ENCODE measurements at places on chromosomes 3 and 15.

- peak; percentile 19 for DNase-seq
These were observed 48.7 kb downstream of the NMNAT3 start for GRCh38 chr3:139629033-139629432.

- no peak for DNase-seq
These were observed 25.4 kb upstream of the SLC41A3 start for GRCh38 chr3:126109146-126109879.

DNA sequence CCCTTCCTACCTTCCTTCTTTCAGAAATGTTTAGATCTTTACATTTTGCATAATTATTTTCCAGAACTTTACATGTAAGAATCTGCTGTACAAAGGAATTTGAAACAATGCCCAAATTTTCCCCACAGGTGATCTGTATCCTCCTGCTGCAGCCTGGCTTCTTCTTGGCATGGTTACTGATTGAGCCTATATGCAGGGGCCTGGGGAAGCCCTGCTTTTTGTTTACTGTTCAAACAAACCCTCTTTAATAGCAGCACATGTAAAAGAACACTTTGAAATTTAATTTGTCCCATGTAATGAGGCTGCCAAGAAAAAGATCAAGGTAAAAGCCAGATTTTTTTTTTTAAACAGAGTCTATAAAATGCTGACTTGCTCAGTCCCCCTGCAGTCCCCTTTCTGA lies 432.2 kb downstream of the TUSC7 start:
- DNase-seq, result no peak

DNA sequence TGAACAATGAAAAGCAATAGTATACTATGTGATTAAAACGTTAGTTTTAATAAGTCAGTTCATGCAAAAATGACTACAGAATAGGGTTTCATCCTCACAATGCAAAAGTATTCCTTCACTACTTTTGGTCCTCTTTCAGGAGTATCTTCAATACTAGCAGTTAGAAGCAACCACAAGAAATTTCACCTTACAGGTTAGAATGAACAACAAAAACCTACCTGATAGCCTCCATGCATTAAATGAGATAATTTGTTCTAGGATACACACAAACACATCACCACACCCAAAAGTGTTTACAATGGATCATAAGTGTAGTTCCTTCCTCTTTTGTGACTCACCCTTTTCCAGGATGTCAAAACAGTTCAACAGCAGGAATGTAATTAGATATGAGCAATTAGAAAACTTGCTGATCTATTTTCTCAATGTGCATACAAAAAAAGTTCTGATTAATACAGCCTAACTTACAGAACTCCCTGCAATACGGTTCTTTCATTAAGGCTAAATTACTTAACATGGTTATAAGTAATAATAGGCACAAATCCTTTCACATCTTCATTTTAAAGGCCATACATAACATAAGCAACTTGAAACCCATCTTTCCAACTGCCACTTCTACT lies 21.6 kb downstream of the UACA start:
- DNase-seq, result no peak

GRCh38 chr3:111314181-111314873 lies 227.7 kb upstream of the CD96 start:
- no peak for DNase-seq

DNA sequence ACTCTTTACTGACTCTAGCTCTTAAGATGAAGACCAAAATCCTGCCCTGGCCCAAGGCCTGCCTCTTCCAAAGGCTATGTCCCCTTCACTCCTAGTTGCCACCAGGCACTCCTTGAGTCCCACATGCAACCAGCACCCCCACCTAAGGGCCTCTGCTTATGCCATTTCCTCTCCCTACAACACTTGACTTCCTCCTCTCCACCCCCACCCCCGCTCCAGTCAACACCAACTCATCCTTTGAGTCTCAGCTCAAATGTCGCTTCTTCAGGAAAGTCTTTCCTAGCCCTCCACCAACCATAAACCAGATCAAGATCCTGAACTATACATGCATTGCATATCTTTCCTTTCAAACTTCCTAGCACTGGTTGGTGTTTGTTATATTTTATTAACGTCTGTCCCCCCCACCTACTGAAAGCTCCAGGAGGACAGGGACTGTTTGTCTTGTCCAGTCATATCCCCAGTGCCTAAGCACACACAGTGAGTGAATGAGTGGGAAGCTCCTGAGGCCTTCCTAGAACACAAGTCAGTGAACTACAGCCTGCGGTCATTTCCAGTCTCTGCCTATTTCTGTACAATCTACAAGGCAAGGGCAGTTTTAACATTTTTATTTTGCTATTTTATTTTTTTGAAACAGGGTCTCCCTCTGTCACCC lies 7.3 kb downstream of the TBC1D2B start:
- no peak for DNase-seq

- DNase-seq, result no peak
These were observed 19.2 kb downstream of the ABTB1 start for GRCh38 chr3:127691974-127692373.

GRCh38 chr15:68385240-68385561 lies 46.8 kb downstream of the ITGA11 start:
- no peak for DNase-seq

DNA sequence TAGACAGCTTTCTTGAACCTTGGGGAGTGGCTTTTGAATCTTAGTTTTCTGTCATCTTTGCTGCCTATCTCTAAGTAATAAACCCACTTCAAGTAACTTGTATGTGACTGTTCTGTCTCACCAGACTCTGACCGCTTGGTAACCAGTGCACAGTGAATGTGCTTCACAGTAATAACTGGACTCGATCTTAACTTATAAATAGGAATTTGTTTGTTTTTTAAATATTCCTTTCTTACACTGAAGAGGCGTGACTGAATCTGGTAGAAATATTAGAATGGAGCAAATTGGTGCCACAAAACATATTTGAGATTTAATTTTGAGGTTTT lies 318.0 kb downstream of the GBE1 start:
- no peak for DNase-seq

- DNase-seq, result no peak
These were observed 67.8 kb downstream of the RGMA start for GRCh38 chr15:93020976-93021772.

DNA sequence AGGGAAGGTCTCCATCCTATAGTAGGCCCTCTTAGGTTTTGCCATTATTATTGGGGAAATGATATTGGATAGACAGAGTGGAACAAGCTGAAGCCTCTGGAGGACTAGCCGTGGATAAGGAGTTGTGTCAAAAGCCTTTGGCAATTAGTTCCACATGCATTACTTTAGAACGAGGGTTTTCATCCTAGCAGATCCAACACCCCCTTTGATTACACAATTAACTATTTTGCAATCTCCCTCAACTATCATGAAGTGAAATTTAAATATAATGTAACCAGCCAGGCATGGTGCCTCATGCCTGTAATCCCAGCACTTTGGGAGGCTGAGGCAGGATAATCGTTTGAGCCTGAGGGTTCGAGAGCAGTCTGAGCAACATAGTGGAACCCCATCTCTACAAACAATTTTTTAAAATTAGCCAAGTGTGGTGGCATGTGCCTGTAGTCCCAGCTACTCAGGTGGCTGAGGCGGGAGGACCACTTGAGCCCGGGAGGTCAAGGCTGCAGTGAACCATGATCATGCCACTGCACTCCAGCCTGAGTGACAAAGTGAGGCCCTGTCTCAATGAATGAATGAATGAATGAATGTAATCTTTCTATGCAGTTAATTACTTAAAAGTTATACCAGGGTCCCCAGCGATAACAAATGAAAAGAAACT lies 56.8 kb downstream of the PXYLP1 start:
- no peak for DNase-seq

GRCh38 chr3:126351086-126351770 lies 6.0 kb downstream of the KLF15 start:
- DNase-seq, result no peak

DNA sequence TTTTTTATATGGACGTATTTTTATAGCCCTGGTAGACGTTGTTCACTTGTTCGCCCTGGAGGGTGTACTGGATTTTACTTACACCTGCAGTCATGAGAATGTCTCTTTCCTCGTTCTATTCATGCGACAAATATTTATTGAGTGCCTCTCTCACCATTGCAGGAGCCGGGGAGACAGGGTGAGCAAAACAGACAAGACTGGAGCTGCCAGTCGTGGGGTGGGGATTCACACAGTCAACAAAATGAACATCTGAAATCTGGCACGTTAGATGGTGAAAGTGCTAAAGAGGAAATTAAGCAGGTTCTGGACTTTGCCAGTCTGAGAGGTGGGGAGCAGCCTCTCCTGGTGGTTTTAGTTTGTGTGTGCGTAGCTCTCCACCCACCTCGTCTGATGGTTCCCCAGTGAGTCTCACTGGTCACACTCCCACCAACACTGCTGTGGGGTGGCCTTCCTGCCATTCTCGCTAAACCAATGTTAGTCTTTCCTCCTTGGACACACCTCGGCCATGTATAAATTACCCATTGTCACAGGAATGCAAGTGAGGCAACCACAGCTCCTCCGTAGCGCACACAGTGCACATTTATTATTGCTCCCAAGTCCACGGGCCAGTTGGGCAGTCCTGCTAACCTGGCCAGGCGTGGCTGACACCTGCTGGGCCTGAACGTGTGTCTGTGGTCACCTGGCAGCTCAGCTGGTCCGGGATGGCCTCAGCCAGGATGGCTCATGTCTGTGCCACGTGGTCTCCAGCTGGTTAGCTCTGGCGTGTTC lies 31.5 kb downstream of the FBLN2 start:
- DNase-seq, result no peak

DNA sequence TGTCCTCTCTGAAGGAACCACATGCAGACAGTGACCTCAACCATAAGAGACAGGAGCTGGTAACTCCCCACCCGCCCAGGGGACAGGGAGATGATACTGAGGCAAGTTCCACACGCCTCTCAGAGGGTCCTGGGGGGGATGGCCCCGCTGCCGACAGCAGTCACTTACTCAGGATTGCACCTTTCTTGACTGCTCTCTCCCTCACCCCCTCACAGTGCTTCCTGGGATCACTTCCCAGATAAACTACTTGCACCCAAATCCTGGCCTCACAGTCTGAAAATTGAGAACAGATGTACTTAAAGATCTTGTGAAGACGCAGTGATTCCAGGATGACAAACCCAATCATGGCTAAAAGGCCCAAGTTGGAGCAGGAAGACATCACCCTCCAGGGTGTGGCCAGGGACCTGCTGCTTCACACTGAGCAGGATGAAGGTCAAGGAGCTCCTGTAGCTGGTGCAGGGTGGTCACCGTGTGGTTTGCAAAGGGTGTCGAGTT lies 207.6 kb downstream of the ADAMTS17 start:
- DNase-seq, result no peak

- DNase-seq, result no peak
These were observed 6.0 kb downstream of the CCDC12 start for GRCh38 chr3:46970391-46971091.

Data from erythroblast (primary cell).